Activated T-cell treated with anti-CD3 and anti-CD28 coated beads, Interleukin-2, amount 50 U/mL, for 72 hours (primary cell): ENCODE measurements at places on chromosomes 16 and 17. TPM values are rescaled to one million over a fixed set of nuclear protein-coding genes. Genes with fewer than 3 reads are reported as not detected.

The NPIPB9 gene
- total RNA-seq, result 3.4 TPM

The STH gene
- not detected for total RNA-seq

The TMEM97 gene
- 38.2 TPM for total RNA-seq

The UTS2R gene
- 0.46 TPM for total RNA-seq

DNA sequence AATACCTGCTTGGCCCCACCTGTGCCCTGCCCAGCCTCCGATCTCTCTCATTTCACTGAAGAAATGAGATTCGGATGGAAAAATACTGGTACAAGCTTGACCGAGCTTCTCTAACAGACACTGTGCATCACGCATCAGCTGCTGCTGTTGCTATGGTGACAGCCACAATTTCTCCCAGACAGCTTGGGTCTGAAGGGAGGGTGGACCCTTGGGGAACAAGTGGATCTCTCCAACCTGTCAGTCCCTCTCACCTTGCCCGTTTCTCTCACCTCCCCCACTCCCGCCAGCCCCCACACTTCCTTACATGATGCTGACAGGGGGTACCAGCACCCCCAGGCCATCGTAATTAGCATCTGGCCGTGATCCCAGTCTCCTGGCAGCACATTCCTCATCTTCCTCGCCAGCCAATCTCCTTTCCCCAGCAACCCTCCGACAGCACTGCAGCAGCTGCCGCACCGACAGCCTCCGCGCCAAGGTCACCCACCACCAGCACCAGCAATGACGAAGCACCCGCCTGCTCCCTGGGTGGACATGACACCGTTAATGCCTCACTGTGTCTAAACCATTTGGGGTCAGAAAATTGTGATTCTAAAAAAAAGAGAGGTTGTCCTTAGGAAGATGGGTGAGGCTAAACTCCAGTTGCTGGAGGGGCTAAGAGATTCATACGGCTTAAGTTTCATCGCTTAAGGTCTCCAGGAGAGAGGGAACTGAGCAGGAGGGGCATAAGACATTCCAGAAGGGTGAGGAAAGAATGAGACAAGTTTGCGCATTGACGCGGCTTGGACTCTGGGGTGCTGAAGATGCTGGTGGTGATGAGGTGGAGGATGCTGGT, 58.6 kb upstream of the TNRC6A start:
- DNase-seq, result no peak
- H3K36me3 ChIP-seq, result no peaks in the 10 kb centered on the region
